Sciatic nerve (tissue), 2 donors: ENCODE measurements at places on chromosomes 13 and 19. TPM values are rescaled to one million over a fixed set of nuclear protein-coding genes. Genes with fewer than 3 reads are reported as not detected.

DNA sequence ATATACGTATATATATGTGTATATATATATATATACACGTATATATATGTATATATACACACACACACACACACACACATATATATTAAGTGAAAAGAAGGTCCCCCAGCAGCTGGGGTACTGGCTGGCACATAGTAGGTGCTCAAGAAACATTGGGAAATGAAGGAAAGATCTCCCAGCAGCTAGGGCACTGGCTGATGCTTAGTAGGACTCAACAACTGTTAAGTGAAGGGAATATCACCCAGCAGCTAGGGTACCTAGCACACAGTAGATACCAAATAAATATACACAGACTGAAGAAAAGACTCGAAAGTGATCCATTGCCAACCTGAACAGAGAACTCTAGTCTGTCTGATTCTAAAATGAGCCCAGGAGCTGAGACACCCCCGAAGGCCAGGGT is 12.2 kb downstream of the PODNL1 start:
- DNase-seq = no peak

- no peak for DNase-seq
Measured at GRCh38 chr19:32464279-32464678, 58.7 kb downstream of the DPY19L3 start.

DNA sequence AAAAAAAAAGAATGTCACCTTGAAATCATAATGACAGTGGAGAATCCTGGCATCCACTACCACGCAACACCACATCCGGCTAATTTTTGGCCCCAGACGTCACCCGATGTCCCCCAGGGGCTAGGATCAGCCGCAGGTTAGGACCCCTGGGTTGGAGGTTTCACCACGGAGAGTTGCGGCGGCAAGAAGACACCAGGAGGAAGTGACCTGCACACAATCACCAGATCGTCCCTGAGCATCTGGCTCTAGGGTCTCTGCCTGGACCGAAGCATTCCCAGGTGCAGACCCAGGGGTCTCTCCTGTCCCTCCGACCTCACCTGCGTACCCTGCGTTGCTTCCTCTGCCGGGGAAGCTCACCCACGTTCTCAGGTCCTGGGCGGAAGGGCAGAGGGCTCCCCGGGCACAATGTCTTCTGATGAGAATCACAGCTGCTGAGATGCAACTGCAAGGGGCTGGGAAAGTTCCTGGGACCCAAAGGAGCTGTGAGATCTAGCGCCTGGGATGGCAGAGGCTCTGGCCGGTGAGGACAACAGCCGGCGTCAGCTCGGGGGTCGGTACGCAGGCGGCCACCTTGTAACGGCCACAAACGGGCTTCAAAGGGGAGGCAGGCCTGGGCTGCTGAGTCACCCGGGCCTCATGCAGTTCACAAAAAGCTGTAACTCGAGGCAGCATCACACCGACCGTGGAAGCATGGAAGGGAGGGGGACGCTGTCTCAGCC is 111.2 kb downstream of the GADD45B start:
- DNase-seq = peak; percentile 53

GRCh38 chr19:41988947-41989346 is 5.1 kb downstream of the ATP1A3 start:
- no peak for DNase-seq

DNA sequence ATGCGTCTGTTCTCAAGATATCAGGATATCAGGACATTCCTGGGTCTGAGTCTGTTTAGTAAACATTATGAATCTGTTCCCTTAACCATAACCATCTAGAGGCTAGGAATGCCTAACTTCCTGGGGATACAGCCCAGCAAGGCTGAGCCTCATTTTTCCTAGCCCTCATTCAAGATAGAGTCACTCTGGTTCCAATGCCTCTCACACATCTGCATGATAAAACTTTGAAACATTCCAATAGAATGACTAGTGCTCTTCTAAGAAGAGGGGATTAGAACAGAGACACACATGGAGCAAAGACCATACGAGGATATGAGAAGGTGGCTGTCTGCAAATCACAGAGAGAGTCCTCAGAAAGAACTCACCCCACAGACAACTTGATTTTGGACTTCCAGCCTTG is 20.6 kb upstream of the CABP5 start:
- no peak for DNase-seq

GRCh38 chr13:110323172-110323891 is 16.2 kb downstream of the COL4A2 start:
- DNase-seq = no peak

DNA sequence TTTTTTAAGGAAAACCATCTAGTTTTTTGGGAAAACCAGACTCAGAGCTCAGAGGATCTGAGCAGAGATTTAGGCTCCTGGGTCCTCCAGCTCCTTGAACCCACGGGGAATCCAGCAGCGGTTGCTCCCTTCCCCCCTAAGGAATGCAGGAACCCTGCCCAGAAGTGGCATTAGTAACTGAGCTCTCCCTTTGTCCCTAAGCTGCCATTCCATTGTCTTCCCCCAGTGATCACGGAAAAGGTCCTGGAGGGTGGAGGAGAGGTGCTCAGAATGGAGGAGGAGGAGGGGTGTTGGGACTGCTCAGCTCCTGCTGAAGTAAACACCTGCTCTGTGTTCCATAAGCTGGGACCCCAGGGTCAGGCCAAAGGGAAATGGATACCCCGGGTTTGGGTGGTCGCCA is 16.8 kb upstream of the OR1M1 start:
- DNase-seq = no peak

DNA sequence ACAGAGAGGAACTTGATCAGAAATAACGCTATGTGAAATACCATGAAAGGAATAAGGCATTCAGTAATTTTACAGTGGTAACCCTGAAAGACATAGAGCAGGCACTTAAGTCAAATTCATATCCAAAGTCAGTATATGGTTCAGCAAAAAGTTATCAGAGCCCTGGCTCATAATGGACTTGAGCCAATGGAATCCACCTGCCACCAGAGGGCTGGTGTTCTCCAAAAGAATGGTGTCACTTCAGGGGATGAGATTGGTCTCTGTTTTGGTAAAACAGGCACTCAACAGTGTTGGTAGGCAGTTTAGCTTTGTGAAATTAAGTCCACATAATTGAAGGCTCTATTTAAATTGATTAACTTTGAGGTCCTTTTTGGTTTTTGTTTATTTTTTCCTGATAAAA is 93.9 kb downstream of the LIG4 start:
- no peak for DNase-seq

DNA sequence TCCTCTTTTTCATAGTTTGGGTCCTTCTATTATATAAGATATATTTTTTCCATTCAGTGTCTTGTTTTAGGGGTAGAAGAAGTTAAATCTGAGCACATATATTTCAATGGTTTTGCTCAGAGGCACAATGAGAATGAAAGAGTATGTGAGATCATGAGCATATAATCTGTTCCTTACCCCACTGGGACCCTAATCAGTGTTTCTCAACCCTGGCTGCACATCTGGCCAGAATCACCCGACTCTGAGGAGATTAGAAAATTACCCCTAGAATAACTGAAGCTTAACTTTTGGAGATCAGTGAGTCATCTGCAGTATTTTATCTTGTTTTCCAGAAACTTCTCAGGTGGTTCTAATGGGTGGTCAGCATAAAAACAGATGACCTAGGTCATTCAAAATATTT is 782 bp downstream of the CYSLTR2 start:
- no peak for DNase-seq

DNA sequence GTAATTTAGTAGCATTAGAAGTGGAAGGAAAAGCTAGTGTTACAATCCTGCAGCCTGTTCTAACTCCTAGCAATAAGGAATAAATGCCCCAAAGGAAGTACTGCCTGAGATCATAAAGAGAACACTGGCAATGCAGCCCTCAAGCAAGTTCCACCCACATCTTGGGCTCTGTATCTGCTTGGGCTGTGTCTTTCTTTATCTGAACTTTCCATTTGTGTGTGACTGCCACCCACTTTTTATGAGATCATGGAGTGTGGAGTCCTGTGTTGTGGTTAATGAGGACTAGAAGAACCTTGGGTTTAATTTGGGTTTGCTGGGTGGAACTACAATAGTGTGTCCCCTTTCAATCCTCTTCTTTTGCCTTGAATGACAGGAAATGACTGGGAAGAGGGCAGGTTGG is 38.2 kb downstream of the RFXAP start:
- DNase-seq = no peak

- DNase-seq = no peak
Measured at GRCh38 chr19:10173527-10173926, 21.2 kb downstream of the DNMT1 start.

- DNase-seq = no peak
Measured at GRCh38 chr19:36745870-36746269, 26.7 kb downstream of the ZNF850 start.

GRCh38 chr13:33543631-33544265 is 258.2 kb upstream of the STARD13 start:
- no peak for DNase-seq

GRCh38 chr13:49450105-49450819 is 6.2 kb downstream of the SETDB2 start:
- DNase-seq = no peak

- DNase-seq = no peak
Measured at GRCh38 chr13:23741879-23742510, 147.2 kb downstream of the MIPEP start.

DNA sequence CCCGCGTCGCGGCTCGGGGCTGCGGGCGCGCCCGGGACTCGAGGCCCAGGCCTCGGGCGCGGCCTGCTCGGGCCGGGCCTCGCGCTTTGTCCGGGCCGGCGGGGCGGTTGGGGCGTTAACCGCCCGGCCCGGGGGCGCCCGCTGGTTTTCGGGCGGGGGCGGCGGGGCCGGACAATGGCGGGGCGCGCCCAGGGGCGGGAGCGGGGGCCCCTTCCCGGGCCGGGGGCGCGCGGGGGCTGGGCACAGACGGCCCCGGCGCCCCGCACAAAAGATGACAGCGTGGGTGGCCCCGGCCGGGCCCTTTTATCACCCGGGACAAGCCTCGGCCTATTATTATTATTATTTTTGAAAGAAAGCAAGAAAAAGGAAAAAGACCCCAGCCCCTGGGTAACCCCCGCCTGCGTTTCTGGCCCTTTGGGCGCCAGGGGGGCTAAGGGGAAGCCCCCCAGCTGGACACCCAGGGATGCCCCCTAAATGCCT is 419 bp downstream of the KDM4B start:
- DNase-seq = no peak

GRCh38 chr19:825897-826644 is 1.6 kb upstream of the AZU1 start:
- no peak for DNase-seq

DNA sequence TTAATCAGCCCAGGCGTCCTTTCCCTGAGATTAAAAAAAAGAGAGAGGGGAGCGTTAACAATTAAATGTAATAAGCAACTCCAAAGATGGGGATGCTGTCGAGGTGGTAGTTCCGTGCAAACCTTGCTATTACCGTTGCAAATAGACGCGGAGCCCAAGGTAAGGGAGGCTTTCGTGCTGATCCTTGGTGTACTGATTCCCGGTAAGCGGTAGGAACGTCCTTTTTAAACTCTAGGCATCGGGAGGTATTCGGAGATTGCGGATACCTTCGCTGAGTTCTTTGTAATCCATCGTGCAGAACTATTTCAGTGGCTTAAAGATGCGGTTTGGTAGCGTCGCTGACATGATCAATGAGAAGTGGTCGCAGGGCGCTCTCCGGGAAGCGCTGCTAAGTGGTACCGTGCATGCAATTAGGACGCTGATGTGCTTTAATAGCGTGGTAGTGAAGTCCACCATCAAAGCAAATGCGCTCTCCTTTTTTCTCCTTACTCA is 3.1 kb downstream of the SLITRK5 start:
- DNase-seq = no peak

DNA sequence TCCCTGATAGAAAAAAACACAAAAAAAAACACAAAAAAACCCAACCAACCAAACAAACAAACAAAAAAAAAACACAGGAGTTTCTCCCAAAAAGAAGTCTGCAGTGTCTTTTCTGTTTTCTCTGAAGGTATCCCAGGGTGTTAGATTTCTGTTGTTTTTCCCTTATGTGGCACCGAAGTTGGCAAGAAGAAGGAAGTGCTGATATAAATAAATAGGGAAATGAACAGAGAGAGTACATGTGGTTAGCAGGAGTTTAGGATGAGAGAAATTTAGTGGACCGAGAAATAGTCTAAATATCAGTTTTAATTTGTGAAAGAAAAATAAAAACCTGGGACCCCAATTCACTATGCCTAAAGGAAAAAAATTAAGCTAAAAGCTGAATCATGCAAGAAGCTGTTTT is 287.0 kb upstream of the SGCG start:
- no peak for DNase-seq

- no peak for DNase-seq
Measured at GRCh38 chr19:50659318-50660087, 10.3 kb downstream of the C19orf81 start.

DNA sequence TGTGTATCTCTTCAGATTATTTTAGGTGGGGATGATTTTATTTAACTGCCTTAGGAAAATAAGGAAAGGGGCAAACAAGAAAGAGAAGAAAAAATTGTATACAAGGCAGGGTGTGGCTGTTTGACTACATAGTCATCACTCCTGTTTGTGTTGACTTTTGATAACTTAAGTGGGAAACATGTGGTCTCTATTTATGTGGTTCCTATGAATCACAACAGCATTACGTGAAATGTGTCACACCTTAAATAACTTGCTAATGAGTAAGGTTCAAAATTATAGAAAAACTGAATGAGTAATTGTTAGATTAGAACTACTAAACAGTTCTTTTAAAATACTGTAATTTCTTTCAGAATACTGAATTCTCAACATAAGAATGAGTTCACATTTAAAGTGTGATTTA is 69.3 kb downstream of the LMO7 start:
- no peak for DNase-seq

GRCh38 chr13:27921421-27921960 is 1.7 kb downstream of the PDX1 start:
- DNase-seq = no peak

DNA sequence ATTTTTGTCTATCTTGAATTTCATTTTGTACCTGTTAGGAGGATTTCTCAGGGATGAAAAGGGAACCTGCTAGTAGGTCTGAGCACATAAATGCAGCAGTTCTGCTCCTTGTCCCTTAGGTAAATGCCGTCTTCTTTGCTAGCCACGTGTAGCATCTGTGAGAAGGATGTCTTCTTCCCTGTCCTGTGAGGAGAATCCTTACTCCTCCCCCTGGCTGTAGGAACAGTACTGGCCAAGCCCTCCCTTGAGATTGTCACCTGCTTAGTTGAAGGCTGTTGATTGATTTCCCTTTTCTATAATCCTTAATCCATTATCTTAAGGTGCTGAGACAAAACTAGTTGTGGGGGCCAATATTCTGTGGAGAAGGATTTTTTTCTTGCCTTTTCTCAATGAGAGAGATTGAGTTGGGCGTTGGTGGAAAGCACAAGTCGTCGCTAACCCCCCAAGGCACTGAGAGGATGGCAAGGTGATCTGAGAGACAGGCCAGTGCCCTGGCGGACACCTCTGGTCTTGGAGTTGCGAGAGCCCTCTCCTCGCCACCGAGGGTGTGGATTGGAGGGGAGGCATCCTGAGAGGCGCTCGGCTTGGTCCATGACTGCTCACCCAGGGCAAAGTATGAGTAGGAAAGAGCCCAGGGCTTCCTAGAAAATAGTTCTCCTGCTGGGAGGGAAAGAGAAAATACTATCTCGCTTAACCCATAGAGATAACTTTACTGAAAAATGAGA is 216.7 kb downstream of the ATP8A2 start:
- no peak for DNase-seq

HSH2D gene
- 1.2 TPM for total RNA-seq

PSG1 gene
- not detected for total RNA-seq

CDX2 gene
- total RNA-seq = not detected

MYPOP gene
- total RNA-seq = 8.6 TPM

PLEKHF1 gene
- 30.4 TPM for total RNA-seq

TNFSF13B gene
- 12.3 TPM for total RNA-seq

SLC25A41 gene
- 0.27 TPM for total RNA-seq

DACH1 gene
- total RNA-seq = 4.9 TPM

SLC7A9 gene
- total RNA-seq = 0.89 TPM

MZT1 gene
- 9.0 TPM for total RNA-seq

KLK12 gene
- not detected for total RNA-seq
